Activated T-helper 2 cell treated with anti-CD3 and anti-CD28 coated beads, Interferon-gamma antibody, Interleukin-2, Interleukin-4, amounts not matched to agents 10 μg/mL and 5 μg/mL and 100 μg/mL, durations not matched to agents 14 hours and 24 hours and 36 hours (primary cell): ENCODE measurements at places on chromosomes 7 and 10. TPM values are rescaled to one million over a fixed set of nuclear protein-coding genes. Genes with fewer than 3 reads are reported as not detected.

Gene TMEM72
- total RNA-seq: not detected in 2 replicates

Gene RNF32
- total RNA-seq: 2.9 and 3.4 TPM in 2 replicates

Gene PAPOLB
- not detected in 2 replicates for total RNA-seq

Gene ADCY1
- total RNA-seq: 8.9 and 9.4 TPM in 2 replicates

Gene RPS24
- 1,733 and 1,775 TPM in 2 replicates for total RNA-seq

Gene ST8SIA6
- total RNA-seq: not detected in 2 replicates

Gene HOXA6
- total RNA-seq: not detected in 2 replicates

Gene FIGNL1
- total RNA-seq: 40.0 and 42.5 TPM in 2 replicates

Gene FAM13C
- not detected in 2 replicates for total RNA-seq

Gene GPRIN2
- not detected in 2 replicates for total RNA-seq

Gene SFTPA2
- not detected in 2 replicates for total RNA-seq

Gene PAX4
- total RNA-seq: not detected in 2 replicates

Gene HK1
- total RNA-seq: 197 TPM in 2 replicates

Gene IL15RA
- 19.2 and 19.8 TPM in 2 replicates for total RNA-seq

Gene SFMBT2
- 27.6 and 27.7 TPM in 2 replicates for total RNA-seq

Gene AGR3
- total RNA-seq: not detected in 2 replicates

Gene MSMB
- not detected in 2 replicates for total RNA-seq

Gene GIMAP4
- 36.7 and 39.1 TPM in 2 replicates for total RNA-seq

Gene CRTAC1
- not detected in 2 replicates for total RNA-seq

Gene MYPN
- not detected in 2 replicates for total RNA-seq

Gene PNLIPRP2
- total RNA-seq: not detected in 2 replicates

Gene HSPA12A
- total RNA-seq: 0.46 and 0.64 TPM in 2 replicates

Gene LRRD1
- 0.09 TPM in 1 of 2 replicates, not detected in the other for total RNA-seq

Gene SPDYE6
- not detected in 2 replicates for total RNA-seq

Gene NODAL
- total RNA-seq: not detected in 2 replicates

Gene SLC16A12
- total RNA-seq: not detected in 2 replicates

Gene KEL
- total RNA-seq: 0.78 and 0.96 TPM in 2 replicates

Gene KCP
- total RNA-seq: not detected in 2 replicates

Gene CDH23
- total RNA-seq: 0.44 and 0.55 TPM in 2 replicates

Gene OGDHL
- 3.7 and 3.9 TPM in 2 replicates for total RNA-seq

Gene MOSPD3
- 14.1 TPM in 2 replicates for total RNA-seq

Gene TBXAS1
- total RNA-seq: 1.7 and 2.0 TPM in 2 replicates

Gene LGI1
- total RNA-seq: not detected in 2 replicates

Gene MYOZ1
- total RNA-seq: not detected in 2 replicates
